Stimulated activated naive CD8-positive, alpha-beta T cell treated with anti-CD3 and anti-CD28 coated beads, Interleukin-15, Interleukin-2, amounts not matched to agents 100 U/mL and 50 U/mL, for 24 hours (primary cell): ENCODE measurements at places on chromosomes 7 and 10.

GRCh38 chr10:103612462-103613365 lies 119.2 kb downstream of the NEURL1 start:
- DNase-seq: no peak

GRCh38 chr7:24842449-24843241 lies 85.4 kb upstream of the GSDME start:
- DNase-seq: no peak

- no peak for DNase-seq
Measured at GRCh38 chr7:125654076-125654475, 724.5 kb upstream of the POT1 start.

- DNase-seq: no peak
Measured at GRCh38 chr7:66442385-66442784, 186.3 kb upstream of the KCTD7 start.

DNA sequence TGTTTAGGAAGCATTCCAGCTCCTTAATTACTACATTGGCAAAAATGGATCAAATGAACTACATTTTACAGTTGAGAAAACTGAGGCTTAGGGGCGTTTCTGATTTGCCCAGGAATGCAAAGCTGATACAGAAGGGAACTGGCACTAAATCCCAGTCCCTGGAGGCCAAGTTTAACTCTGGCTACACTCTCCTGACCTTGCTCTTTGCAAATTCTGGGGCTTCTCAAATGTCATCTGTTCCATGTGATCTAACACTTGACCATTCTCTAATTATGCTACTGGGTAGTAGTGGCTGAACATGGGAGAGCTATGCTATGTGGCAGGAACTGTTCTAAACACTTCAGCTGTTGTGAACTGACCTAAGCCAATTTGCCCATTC lies 11.3 kb upstream of the HABP2 start:
- DNase-seq: no peak

DNA sequence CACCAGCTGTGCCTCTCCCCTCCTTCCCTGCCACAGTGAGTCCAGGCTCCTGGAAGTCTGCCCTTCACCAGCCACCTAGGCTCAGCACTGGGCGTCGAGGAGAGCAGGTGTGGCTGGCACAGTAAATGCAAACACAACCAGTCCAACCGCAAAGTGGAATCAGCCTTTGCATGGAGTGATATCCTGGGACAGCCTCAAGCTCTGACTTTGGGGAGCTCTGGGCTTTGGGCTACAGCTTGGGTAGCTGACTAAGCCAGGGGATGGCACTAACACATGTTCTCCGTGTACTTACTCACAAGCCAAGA lies 312.4 kb downstream of the KCNMA1 start:
- no peak for DNase-seq

GRCh38 chr7:50293509-50294179 lies 10.9 kb upstream of the IKZF1 start:
- DNase-seq: no peak

- no peak for DNase-seq
Measured at GRCh38 chr7:28137463-28137862, 43.1 kb downstream of the JAZF1 start.

DNA sequence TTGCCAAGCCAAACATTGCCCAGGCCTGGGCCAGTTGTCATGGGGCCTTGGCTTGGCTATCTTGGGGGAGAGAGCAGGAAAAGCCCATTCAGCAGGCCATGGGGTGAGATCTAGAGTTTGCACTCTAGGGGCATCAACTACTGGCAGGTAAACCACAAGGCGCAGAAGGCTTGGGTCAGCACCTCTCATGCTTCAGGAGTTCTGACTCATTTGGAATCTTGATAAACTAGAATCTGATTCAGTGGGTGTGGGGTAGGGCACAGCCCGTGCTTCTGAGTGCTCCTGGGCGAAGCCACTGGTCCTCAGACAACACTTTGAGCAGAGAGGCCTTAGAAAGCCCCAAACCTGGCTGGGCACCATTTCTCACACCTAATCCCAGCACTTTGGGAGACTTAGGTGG lies 81.1 kb downstream of the RGS10 start:
- no peak for DNase-seq
